ENCODE measurements at places on chromosomes 6 and 20.

- DNase-seq, result no peak
These were observed 5.0 kb downstream of the ASIP start for GRCh38 chr20:34246126-34246626.

GRCh38 chr6:46949632-46950280, 28.0 kb upstream of the ADGRF5 start:
- DNase-seq, result no peak

DNA sequence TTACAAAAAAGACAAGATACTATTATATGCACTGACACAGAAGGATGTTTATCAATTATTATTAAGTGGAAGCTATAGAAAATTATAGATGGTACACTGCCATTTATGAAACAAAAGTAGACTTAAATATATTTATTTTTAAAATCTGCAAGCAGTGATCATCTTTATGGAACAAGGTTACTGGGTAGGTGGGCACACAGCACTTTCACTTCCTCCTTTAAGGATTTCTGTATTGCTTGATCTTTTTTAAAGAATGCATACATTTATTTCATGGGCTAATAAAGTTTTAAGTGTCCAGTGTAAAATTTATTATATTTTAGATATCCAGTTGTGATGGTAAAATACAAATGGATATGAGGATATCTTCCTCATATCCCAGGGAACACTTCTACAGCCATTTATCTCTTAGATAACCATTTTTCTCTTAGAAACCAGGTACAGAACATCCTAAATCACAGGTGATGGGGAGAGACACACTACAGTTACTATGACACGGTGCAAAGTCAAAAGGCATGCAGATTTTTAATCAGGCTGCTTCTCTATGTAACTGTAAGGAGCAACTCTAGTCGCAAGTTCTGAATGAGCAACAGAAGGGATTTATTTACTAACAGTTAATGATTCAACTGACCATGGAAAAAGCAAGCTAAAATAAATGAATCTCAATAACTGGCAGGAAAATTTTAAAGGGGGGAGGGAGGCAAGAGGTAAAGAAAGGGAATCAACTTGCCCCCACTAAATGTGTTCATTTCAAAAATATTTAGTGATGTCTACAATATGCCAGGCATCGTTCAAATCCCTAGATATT, 2.2 kb downstream of the FBXL4 start:
- DNase-seq, result no peak

DNA sequence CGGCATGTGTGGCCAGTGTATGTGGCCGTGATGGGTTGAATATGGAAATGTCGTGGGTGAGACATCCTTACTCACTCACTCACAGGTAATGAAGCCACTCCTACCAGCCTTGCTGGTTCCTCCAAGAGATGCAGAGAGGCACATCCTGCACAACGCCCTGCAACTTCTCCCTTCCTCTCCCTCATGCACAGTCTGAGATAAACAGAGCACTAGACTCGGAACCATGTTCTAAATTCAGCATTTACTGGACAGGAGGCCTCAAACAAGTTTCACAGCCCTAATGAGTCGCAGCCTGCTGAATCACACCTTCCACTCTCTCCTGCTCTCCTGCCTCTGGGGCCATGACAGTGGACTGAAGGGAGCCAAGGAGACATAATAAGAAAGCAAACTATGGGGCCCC, 91.2 kb downstream of the ISM1 start:
- DNase-seq, result no peak

DNA sequence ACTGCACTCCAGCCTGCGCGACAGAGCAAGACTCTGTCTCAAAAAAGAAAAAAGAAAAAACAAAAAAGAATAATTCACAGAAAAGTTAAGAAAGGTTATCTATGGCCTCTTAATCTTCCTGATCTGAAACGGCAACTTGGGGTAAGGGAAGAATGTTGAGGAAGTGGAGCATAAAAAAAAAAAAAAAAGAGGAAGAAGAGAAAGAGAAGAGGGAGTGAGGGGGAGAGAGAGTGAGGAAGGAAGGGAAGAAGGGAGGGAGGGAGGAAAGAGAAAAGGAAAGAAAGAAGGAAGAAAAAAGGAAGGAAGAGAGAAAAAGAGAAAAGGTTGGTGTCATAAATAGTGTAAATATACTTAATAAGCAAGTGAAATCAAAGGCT, 68.9 kb upstream of the NCOA3 start:
- no peak for DNase-seq

GRCh38 chr6:15148356-15148946, 97.4 kb upstream of the JARID2 start:
- peak; percentile 45 for DNase-seq

- no peak for DNase-seq
These were observed 39.6 kb downstream of the CDH22 start for GRCh38 chr20:46268662-46269061.

GRCh38 chr6:169518451-169518850, 183.4 kb downstream of the WDR27 start:
- DNase-seq, result no peak

GRCh38 chr6:105836379-105836778, 249.8 kb upstream of the PRDM1 start:
- DNase-seq, result no peak

DNA sequence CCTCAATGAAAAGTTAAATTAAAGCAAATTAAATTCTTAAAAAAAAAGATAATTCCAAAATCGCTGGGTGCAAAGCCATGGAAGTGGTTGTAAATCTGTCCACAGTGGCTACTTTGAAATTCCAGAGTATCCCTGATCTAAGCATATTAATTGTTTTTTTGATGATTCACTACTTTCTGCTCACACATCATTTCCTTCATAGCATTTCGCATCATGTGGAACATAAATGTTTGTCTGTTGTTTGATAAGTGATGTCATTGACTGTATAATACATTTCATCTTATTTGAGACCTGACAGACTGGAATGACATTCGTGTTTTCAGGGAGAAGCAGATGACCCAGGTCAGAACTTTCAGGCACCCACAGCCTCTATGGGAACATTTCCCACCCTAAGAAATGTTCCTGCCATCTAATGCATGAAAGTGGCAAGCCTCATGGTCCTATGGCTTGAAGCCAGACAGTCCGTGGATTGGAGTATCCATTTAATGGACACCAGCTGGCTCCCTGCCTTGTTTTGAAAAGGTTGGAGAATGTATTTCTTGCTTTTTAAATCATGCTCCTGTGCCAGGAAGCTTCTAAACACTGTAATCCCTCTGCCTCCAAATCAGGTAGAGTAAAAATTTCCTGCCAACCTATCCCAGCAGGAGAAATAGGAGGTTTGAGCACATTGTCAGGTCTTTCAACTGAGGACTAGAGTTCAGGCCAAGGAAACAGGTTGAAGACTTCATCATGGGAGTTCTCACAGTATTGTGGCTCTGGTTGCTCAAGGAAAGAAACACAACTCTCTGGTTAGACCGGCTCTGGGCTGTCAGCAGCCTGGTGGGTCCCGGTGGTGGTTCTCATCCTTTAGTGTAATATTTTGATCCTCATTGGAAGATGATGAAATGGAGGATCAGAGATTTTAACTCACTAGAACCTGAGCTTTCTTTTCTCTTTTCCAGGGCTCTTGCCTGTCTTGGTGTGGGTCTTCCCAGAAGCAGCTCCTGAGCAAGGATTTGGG, 157.9 kb downstream of the SLC24A3 start:
- DNase-seq, result no peak

DNA sequence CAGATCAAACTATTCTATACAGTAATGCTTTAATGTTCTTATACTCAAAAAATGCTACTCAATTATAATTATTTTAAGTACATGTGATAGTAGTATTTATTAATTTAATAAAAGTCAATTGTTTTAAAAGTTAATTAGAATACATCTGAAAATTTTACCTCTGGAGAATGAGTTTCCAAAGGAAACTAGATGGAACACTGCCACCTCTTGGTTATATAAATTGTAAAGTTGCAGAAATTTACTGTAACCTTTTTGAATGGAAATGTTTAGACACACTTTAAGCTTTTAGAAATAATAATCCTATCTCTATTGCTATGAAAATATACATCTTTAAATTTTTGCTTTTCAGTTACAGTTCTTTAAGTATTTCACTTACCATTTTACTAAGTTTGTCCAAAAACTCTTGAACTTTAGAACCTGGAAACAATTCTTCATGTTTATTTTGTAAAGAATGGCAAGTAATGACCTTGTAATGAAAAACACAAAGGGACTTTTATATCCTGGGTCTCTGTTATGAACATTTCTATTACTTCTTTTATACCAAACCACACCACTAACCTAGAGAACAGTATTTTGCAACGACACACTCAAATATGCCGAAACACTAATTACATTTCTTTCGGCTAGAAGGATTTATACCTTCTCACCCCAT, 10.9 kb upstream of the BMP5 start:
- DNase-seq, result no peak

GRCh38 chr6:1502041-1502440, 107.7 kb upstream of the FOXC1 start:
- DNase-seq, result peak; percentile 60

GRCh38 chr6:6810727-6811126, 222.2 kb downstream of the LY86 start:
- no peak for DNase-seq

GRCh38 chr6:14085176-14085787, 32.3 kb upstream of the CD83 start:
- DNase-seq, result no peak

GRCh38 chr20:53753880-53754459, 160.3 kb upstream of the ZNF217 start:
- DNase-seq, result no peak

DNA sequence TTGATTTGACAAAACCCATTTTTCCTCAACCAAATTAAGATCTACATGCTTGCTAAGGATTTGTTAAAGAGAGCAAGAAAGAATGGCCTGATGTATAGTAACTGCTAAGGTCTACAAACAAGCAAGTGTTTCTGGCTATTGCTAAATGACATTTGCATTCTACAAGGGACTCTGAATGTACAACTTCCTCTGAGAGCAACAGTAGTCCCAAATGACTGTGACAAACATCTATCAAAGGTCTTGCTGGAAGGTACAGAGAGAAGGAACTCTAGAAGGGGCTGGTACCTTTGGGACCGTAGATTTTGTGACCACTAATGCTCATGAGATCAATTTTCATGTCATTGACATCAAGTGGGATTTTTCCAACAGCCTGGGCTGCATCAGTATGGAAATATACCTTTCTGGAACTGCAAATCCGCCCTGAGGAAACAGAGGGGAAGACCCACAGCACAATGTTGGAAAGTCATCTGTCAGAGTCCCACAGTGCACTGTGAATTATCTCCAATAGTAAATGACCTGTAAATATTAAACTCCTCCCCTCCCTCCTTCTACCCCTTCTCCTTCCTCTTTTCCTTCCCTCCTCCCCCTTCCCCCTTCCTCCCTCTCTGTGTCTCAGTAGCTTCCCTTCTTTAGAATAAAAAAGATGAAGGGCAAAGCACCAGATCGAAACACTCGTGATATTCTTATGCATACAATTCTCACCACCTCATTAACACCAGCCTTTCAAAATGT, 15.9 kb upstream of the CPNE1 start:
- no peak for DNase-seq

DNA sequence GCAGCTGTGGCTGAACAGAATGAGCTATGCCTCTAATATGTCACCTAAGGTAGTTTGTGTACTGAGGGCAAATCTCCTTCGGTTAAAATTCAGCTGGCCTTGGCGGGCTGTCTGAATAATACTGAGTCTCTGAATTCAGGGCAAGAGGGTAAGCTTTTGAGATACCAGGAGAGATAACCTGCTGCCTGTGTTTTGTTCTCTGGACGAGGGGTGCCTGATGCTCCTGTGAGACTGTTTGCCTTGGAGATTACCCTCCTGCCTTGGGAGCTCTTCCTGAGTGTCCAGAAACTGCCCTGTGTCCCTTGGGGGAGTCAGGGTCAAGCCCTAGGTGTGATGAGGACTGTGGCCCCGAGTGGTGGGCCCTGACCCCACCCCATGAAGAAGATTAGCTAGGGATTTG, 282.9 kb downstream of the KIF16B start:
- no peak for DNase-seq

DNA sequence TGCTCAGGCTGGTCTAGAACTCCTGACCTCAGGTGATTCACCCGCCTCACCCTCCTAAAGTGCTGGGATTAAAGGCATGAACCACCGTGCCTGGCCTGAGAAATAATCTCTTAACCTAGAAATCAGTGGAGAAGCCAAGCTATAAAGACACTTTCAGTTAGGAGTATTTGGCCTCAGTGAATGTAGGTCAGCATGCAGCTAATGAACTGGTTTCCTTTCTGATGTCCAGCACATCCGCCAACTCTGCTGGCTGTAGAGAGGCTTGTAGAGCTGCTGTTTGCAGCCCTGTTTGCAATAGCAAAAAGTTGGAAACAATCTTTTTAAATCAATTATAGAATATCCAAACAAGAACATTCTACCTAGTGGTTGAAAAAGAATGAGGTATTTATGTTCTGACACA, 42.4 kb upstream of the ELOVL5 start:
- peak; percentile 16 for DNase-seq

- no peak for DNase-seq
These were observed 1.3 kb upstream of the HLA-A start for GRCh38 chr6:29941016-29941415.

- no peak for DNase-seq
These were observed 225.5 kb upstream of the ECI2 start for GRCh38 chr6:4360920-4361319.

- DNase-seq, result no peak
These were observed 18.0 kb downstream of the CDYL start for GRCh38 chr6:4794140-4794707.

DNA sequence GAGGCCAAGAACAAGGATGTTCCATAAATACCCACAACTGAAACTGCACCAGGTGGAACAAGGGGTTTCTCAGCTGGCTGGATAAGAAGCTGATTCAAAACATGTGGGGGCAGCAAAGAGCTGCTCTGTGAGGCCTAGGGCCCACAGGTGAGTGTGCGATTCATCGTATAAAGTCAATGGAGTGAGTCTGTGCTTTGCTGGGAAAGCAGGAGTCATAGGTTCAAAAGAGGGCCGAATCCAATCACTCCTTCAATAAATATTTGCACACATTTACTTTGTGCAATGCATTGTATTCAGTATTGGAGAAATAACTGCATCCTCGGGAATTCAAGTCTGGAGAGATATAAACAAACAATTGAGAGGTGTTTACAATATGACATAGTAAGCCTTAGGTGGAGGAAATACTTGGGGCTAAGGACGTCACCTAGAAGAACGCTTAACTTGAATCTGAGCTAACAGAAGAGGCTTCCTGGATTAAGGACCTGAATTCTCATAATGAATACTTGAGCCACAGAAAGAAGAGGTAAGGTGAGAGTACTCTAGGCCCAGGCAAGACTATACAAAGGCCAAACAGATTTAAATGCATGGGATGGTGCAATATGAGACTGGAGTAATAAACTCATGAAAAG, 83.7 kb upstream of the TMEM30A start:
- DNase-seq, result peak; percentile 51

GRCh38 chr6:86516087-86516486, 421.2 kb upstream of the HTR1E start:
- DNase-seq, result no peak

DNA sequence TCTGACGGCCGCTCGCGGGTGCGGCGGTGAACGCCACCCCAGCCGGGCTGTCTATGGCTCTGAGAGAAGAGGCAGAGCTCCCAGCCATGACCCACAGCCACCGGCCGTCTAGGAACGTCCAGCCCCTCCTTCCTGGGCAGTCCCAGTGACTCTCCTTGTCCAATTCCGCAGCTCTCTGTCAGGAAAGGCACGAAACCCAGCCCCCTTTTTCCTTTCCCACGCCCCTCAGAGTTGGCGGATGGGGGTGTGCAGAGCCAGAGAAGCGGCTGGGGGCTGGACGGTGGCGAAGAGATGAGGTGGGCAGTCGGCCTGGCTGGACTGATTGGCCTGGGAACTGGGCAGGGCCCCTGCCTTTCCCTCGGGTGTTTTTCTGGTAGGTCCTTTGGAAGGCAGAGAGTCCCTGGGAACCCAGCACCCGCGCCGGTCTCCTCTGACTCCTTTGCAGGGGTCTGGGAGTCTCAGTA, 1.5 kb downstream of the EBF4 start:
- DNase-seq, result no peak

GRCh38 chr6:121816906-121817540, 381.6 kb downstream of the GJA1 start:
- DNase-seq, result peak; percentile 98
